ENCODE measurements at places on chromosomes 6 and 20.

GRCh38 chr6:31125162-31125561 is 4.9 kb upstream of the CDSN start:
- peak; percentile 66 for DNase-seq

DNA sequence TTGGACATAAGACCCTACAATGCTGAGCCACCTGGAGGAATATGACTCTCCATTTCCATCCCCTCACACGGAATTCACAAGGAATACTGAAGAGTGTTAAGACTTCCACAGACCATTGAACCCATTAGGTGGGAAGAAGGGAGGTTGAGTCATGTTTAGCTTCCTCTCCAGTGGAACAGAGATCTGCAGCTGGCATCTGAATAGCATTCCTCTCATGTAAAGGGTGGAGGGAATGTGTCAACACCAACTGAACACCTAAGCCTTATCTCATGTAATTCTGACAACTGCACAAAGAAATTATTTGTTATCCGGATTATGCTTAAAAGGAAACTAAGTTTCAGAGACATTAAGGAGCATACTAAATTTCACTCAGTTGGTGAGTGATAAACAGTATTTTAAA is 705.9 kb downstream of the MAFB start:
- DNase-seq, result no peak

DNA sequence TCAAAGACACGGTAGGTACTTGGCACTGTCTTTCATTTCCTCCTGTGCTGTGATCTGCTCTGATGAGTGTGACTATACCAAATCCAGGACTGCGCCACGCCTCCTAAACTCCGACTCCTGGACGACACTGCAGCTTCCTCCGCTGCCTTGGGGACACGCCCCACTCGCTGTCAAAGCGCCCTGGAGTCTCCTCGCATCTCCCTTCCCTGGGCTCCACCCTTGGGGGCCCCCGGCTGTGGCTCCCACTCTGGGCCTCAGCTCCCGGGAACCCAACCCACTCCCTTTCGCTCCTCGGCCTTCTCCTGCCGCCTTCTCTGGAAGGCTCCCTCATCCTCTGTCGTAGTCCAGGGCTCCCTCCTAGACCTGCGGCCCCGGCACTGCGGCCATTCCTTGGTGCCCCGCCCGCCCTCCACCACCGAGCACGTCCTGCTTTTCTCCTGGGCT is 61.2 kb downstream of the RSPH3 start:
- DNase-seq, result no peak

- no peak for DNase-seq
Observed at GRCh38 chr6:37182736-37183590, 13.0 kb downstream of the PIM1 start.

GRCh38 chr20:45011108-45011526 is 44.8 kb downstream of the STK4 start:
- peak; percentile 83 for DNase-seq

GRCh38 chr6:139355172-139355571 is 19.3 kb downstream of the CITED2 start:
- no peak for DNase-seq

- peak; percentile 90 for DNase-seq
Observed at GRCh38 chr20:5072756-5073659, 46.8 kb downstream of the PCNA start.

GRCh38 chr6:7006515-7007191 is 101.1 kb upstream of the RREB1 start:
- DNase-seq, result no peak

GRCh38 chr6:3328796-3329195 is 70.0 kb downstream of the PSMG4 start:
- DNase-seq, result peak; percentile 78

DNA sequence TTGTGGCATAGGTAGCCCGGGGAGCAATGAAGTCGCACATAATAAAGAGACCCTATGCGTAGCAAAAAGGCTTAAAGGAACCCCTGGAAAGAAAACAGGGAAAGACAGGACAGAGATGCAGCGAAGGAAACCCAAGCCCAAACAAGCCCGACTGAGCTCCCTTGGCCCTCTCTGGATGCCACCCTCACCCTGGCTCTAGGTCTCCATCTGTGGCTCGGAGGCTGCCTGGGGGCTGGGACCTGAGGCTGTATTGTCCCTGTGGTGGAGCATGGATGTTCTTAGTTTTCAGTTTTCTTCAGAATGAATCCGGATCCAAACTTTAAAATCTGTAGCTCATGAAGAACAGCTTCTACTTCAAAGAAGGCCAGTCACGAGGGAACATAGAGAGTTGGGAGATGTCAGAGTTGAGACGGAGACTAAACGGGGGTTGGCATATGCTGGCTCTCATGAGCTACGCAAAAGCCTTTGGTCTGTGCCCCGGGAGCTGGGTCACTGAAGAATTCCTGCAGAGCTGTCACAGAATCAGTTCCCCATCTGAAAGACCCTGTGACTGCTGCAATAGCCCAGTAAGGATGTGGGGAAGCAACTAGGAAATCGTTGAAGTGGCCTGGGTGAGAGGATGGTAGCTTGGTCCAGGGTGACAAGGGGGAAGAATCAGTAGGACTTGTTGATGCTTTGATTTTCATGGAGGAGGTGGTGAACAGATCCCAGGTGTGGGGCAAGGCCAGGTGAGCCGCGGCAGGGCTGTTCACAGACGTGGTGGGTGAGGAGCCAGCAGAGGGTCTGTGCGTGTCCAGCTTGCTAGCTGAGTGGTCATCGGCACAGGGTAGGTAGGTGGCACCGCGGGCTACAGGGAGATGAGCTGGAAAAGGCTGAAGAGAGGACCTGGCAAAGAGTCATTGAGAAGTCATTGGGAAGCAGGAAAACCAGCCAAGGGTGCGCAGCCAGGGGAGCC is 35.2 kb downstream of the SYNDIG1 start:
- no peak for DNase-seq

DNA sequence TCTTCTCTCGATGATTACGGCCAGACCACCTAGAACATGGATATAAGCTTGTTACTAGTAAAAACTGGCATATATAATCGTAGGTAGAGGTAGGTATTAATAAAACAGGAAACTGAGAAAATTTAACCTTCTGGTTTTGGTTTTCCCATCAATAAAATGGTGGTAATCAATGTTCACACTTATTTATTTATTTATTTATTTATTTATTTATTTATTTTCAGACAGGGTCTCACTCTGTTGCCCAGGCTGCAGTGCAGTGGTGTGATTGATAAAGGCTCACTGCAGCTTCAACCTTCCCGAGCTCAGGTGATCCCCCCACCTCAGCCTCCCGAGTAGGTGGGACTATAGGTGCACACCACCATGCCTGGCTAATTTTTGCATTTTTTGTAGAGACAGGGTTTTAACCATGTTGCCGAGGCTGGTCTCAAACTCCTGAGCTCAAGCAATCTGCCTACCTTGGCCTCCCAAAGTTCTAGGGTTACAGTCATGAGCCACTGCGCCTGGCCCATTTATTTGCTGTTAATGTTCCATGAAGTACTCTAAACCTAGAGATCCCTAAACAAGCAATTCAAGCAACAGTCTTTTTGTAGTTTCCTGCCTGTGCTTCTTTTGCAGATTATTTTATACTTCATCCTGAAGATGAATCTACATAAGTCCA is 11.5 kb downstream of the TOMM6 start:
- DNase-seq, result no peak

DNA sequence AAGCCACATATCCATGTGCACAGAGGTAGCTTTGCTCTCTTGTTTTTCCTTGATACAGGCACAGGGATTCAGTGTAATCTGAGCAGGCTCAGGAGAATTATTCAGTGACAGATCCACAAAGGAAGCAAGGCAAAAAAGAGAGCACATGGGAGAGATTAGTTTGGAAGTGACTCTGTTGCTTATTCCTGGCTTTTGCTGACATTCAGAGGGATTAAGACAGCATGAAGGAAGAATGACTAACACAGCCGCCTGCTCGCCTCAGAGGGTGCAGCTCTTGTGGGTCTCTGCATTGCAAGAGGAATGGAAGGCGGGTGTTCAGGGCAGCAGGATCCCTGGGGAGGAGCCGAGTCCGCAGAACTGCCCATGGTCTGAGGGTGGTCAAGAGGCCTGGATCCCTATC is 203.4 kb upstream of the KCNQ5 start:
- DNase-seq, result peak; percentile 70

- DNase-seq, result no peak
Observed at GRCh38 chr6:101650402-101651100, 257.0 kb downstream of the GRIK2 start.

DNA sequence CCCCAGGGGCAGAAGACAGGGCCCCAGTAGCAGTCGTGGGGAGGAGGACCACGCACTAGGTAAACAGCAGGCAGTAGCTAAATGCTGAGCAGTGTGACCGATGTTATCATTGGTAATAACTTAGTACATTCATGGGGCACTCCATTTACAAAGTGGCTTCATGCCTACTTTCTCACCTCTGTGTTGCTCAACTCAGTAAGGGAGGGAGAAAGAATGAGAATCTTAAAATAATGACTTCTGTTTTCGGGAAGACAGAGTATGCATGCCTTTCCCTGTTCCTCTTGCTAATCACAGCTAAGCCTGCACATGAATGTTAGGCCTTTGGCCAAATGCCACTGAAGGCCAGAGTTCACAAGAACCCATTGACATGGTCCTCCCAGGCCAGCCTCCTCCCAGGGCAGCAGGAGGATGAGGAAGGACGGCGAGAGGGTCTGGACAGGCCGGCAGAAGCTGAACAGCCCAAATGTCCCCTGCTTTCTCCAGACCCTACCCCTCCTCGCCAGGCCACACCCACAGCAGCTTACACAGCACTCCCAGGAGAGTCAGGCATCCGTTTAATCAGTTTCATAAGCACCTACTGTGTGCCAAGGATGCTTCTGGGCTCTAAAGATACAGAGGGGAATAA is 183.4 kb downstream of the ANKRD60 start:
- DNase-seq, result no peak

GRCh38 chr6:166511316-166511715 is 75.2 kb downstream of the RAMACL start:
- no peak for DNase-seq

DNA sequence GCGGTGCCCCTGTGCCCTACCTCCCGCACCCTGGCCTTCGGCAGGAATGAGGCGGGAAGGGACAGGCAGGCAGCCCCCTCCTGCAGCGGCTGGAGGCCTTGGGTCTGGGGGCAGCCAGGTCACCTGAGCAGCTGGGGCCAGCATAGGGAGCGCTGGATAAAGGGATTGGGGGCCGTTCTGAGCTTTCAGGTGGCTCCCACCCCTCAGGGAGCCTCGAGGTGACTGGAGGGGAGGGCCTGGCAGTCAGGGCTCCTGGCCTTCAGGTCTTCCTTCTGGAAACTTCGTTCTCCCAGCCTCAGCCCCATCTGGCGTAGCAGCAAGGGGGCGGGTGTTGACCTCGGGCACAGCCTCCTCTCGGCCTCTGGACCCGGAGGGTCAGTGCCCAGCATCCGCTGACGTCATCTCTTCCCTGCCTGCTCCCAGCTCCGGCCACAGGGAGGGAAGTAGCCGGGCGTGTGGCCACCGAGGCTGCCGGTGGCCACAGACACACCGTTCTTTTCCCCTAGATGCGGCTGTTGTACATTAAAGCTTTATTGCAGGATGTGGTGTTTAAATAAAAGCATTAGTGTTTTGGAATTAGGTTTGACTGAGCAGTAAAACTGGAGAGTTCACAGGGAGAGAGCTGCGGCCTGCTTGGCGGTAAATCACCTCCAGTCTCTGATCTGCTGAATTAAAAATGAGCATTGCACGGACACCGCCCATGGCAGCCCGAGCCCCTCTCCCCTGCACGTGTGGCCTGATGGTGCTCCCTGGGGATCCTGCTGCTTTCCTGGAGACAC is 80.0 kb upstream of the GATA5 start:
- DNase-seq, result no peak

GRCh38 chr6:14796974-14797762 is 448.7 kb upstream of the JARID2 start:
- DNase-seq, result no peak

DNA sequence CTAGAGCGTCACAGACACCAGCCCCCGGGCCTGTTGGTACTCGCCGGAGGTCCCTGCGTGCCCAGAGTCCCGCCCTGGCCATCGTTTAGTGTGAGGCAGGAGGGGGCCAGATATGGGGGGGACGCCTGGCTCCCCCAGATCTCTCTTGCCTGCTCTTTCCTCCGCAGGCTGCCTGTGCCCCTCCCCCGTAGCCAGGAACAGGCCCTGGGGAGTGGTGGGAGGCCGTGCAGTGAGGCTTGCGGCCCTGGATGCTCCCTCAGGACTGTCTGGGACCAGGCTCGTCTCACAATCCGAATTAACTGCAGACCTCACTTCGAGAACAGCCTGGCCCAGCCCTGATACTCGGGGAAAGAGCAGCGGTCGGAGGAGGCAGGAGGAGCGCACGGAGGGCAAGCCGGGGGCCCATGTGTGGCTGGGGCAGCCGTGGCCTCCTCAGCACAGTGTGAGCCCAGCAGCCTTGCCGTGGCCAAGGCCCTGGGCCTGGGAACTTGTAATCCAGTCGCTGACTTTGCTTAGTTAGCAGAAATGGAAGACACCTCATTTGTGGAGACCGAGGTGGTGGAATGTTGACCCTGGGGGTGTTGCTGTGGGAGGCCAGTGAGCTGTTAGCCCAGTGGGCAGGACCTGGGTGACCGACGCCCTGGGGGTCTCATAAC is 28.7 kb downstream of the FRMD1 start:
- DNase-seq, result no peak

DNA sequence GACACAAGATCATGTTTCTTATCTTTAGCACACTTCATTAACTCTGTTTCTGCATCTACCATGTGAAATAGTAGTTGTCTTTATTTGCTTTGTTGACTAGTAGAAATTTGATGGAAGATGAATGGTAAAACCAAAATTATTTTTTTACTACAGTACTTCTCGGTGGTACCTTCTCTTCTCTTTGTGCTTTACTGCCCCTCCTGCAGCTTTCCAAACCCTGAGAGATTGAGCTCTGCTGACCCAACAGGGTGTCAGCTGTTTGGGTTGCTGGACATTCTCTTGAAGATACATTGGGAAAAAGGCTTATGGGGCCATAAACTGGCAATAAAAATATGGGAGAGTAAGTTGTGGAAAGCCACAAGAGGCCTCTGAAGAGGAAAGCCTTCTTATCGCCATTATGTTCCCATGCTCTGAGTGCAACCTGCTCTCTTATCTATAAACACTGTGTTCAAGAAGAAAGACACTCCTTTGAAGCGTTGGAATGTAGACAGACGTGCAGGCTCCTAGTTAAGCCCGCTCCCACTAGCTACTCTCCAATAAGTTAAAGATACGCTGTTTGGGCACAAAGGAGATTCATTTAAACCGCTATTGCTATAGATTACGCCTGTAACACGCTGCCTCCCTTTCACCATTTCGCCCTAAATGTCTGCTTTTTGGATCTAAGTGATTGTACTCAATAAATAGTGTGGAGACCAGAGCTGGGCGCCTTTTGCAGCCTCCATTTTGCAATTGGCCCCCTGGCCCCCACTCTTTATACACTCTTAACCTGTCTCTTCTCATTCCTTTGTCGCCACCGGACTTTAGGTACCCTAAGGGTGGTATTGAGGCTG is 60.1 kb upstream of the PRSS16 start:
- no peak for DNase-seq

DNA sequence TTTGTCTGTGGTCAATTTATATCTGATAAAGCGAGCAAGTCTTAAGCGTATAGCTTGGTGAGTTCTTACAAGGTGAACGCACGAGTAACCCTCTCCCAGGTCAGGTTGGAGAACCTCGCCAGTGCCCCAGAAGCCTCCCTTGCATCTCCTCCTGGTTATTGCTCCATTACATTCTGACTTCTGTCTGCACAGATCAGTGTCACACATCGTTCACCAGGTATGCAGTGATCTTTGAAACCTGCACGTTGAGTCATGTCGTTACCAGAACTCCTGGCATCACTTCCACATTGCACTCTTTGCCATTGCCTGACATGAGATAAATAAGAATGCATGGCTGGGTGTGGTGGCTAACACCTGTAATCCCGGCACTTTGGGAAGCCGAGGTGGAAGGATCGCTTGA is 44.2 kb downstream of the AKAP12 start:
- DNase-seq, result no peak

GRCh38 chr6:52522655-52523054 is 54.2 kb downstream of the TRAM2 start:
- no peak for DNase-seq
